SW480 (cell line): ENCODE measurements at places on chromosomes 1 and 21.

DNA sequence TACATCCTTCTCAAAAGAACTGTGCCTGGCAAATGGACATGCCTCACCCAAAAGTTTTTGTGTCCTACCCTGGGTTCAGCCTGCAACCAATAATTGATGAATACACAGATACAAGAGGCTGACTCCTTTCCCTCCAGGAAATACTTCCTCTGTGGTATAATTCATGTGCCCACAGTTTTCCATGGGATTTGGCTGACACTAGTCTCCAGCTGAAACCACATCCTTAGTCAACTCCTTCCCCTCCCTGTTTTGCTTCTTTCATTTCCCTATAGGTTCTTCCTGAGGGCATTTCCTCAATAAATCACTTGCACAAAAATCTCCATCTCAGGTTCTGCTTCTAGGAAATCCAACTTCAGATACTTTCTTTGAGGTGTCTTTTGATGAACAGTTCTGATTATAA lies 436.6 kb upstream of the C1orf87 start:
- no peak for DNase-seq

DNA sequence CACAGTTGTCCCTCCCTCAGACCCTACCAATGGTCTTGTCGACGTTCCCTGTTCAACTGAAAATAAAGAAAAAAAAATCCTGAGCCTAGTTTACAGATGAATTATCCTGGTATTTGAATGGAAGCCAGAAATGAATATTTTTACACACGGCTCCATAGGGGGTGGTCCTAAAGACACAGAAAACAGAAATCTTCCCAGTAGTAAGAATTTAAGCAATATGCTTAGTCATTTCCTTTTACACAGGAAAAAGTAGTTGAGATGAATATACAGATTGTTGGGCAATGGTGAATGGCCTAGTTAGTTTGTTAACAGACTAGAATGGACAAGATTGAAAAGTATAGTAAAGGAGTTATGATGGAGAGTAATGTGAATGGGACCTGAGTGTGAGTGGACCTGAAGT lies 67.4 kb downstream of the RGS18 start:
- DNase-seq = no peak

DNA sequence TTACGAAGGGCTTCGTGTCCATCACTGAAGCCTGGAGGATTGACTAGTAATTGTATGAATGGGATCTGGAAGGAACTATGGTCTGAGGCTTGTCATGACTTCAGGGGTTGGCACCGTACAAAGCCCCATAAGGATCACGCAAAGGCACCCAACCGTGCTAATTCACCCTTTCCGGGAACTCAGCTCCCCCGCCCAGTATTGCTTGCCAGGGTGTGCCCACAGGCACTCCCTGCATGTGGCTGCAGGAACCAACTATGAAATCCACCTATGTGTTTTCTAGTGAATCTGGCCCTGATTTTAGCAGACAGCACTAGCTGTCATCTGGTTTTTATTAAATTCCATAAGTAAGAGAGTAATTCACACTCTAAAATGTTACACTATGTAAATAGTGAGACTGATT lies 139.2 kb downstream of the TM2D1 start:
- peak; percentile 60 for DNase-seq

DNA sequence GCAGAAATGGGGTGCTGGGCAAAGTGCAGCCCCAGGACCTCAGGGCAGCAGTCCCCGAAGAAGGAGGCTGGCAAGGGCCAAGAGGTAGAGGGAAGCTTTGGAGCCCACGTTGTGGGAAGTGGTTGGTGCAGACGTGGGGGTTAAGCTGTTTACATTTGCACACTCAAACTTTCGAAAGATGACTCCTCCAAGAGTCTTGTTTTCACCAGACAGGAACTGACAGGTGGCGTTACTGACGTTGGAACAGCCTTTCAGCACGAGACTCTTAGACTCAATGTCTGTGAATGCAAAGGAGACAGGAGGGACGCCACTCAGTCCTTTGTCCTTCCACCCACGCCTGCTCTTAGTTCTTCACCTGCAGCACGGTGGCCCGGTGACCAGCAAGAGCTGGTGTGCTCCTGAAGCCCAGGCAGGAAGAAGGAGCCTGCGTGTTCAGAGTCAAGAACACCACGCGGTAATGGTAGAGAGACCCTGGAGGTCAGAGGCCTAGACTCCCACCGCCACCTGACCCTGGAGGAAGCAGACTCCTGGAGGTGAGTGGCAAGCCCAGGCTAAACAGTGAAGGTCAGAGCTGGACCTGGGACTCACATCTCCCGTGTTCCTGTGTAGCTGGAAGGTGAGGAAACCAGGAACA lies 15.9 kb downstream of the LYPD8 start:
- no peak for DNase-seq

- DNase-seq = no peak
Observed at GRCh38 chr1:9166289-9167235, 37.7 kb upstream of the GPR157 start.

GRCh38 chr1:60662486-60663044 lies 419.8 kb upstream of the NFIA start:
- no peak for DNase-seq

GRCh38 chr1:43229826-43230780 lies 39.7 kb upstream of the TMEM125 start:
- DNase-seq = no peak

- peak; percentile 74 for DNase-seq
Observed at GRCh38 chr1:108829498-108829916, 27.4 kb downstream of the AKNAD1 start.

- DNase-seq = no peak
Observed at GRCh38 chr1:6206520-6206855, 569 bp downstream of the RNF207 start.

GRCh38 chr1:47709872-47710231 lies 272.0 kb downstream of the FOXD2 start:
- no peak for DNase-seq

DNA sequence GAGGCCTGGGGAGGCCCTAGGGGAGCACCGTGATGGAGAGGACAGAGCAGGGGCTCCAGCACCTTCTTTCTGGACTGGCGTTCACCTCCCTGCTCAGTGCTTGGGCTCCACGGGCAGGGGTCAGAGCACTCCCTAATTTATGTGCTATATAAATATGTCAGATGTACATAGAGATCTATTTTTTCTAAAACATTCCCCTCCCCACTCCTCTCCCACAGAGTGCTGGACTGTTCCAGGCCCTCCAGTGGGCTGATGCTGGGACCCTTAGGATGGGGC lies 5.2 kb downstream of the ELF3 start:
- DNase-seq = no peak

DNA sequence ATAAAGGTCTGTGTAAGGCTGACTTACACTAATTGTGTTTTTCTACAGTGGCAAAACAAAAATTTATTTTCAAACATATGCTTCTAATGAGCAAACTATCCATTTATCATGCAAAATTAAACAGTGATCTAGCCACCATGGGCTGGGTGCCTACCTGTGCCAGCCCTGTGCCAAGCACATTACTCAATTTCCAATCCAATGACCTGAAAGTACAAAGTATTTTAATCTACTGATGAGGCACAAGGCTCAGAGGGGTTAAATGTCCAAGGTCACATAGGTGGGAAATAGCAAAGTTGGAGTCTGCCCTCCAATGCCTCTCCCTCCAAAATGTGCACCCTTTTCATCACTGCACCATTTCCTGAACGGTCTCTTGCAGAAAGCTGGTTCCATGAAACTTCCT lies 279.1 kb upstream of the FMN2 start:
- DNase-seq = no peak

GRCh38 chr1:97427371-97427770 lies 493.5 kb downstream of the DPYD start:
- no peak for DNase-seq

- no peak for DNase-seq
Observed at GRCh38 chr1:210372931-210373627, 44.4 kb downstream of the HHAT start.

DNA sequence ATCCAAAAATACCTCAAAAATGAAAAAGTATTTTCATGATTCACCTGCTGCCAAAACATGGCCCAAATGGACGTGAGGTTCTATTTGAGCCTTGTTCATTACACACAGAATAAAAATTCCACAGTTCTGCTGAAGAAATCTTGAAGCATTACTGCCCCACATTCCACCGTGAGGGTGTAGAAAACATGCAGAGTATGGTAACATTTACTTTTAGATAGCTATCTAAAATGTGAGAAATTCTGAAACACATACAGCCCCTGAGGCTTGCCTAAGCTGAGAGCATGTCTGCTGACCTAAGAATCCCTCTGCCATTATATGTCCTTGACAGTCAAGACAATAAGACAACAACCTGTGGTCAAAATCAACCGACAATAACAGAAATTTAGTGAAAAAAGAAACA lies 186.5 kb downstream of the DSCAM start:
- no peak for DNase-seq

DNA sequence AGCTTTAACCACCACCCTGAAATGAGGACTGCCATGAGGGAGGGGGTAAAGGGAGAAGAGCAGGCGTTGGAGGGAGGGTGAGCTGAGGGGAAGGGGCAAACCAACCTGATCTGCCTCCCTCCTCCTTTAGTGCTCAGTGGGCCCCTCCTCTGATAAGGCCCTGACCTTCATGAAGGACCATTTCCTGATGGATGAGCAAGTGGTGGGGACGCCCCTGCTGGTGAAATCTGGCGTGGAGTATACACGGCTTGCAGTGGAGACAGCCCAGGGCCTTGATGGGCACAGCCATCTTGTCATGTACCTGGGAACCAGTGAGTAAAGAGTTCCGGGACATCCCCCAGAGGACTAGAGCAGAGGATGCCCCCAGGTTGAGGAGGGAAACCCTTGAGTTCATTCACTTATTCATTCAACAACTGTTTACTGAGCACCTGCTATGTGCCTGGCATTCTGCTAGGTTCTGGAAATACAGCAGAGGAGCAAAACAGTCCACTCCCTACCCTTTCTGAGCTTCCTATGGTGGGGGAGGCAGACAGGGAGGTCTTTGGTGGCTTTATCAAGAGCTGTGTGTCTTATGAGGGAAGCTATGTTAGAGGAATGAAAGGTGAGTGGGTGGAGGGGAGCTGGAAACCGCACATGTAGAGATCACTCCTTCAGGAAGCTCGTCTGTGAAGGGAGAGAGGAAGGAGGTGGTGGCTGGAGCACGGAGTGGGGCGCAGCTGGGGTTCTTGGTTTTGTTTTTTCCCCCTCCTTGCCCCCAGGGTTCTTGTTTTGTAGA lies 19.5 kb downstream of the SEMA4A start:
- DNase-seq = no peak

DNA sequence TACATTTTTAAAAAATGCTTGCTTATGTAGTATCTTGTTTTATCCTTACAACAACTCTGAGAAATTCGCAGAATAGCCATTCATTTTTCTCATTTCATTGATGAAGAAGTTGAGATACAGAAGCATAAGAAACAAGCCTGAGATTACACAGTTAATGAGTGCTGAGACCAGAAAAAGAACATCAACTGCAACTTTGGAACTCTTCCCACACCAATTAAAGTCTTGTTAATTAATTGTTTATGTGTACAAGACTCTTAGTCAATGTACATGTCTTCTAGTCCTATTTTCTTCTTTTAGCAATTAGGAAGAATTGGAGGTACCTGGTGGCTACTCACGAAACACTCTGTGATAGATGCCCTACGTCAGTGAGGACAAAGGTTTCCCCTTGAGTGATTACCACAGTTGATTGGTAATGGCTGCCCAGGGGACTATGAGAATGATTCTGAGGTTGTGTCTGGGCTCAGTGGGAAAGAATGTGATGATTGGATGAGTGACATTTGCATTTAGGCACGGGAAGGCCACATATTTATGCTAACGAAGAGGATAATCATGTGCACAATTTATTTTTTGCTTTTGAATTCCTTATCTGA lies 187.4 kb upstream of the KCNK2 start:
- no peak for DNase-seq

DNA sequence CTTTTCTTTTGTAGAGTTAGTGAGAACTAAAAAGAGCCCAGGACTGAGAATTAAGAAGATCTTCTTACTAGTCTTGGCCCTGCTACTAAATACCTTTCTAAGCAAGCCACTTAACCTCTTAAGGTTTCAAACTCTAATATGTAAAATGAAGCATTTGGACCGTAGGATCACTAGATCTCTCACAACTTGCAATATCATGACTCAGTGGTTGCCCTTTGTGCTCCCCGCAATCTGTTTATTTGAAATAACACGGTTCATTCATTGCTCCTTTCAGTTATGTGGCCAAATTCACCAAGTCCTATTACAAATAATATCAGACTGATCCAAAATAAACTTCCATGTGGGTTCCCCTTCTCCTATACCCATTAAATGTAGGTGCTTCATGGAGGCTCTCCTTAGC lies 10.8 kb downstream of the PALMD start:
- no peak for DNase-seq

GRCh38 chr1:201310986-201311355 lies 27.7 kb downstream of the PKP1 start:
- DNase-seq = peak; percentile 80

DNA sequence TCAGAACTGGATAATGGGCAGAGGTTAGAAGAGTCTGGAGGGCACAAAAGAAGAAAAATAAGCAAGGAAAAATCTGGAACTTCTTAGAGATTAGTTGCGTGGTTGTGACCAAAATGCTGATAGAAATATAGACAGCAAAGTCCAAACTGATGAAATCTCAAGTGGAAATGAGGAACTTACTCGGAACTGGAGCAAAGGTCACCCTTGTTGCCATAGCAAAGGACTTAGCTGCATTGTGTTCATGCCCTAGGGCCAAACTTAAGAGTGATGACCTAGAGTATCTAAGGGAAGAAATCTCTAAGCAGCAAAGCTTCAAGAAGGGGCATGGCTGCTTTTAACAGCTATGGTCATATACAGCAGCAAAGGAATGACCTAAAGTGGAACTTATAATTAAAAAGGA lies 180.0 kb downstream of the TTLL7 start:
- DNase-seq = no peak

DNA sequence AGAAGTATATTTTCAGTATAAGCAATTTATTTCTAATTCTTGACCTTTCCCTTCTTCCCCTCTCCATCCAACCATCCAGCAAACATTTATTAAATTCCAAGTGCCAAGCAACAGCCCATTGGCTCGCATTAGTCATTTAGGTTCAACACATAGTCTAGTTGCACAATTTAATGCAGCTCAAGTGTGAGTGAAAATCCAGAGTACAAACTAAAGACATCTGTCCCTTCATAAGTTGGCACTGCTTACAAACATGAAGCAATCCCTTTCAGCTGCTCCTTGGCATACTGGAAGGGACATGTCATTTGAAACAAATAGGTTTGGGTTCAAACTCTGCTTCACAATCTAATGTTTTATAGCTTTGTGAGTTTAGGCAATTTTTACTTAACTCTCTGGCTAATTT lies 10.7 kb downstream of the CASQ2 start:
- DNase-seq = no peak

GRCh38 chr1:226372885-226373284 lies 35.0 kb downstream of the PARP1 start:
- DNase-seq = no peak

- no peak for DNase-seq
Observed at GRCh38 chr1:107228704-107229371, 88.0 kb downstream of the NTNG1 start.

GRCh38 chr1:66984491-66984890 lies 59.7 kb downstream of the MIER1 start:
- no peak for DNase-seq

DNA sequence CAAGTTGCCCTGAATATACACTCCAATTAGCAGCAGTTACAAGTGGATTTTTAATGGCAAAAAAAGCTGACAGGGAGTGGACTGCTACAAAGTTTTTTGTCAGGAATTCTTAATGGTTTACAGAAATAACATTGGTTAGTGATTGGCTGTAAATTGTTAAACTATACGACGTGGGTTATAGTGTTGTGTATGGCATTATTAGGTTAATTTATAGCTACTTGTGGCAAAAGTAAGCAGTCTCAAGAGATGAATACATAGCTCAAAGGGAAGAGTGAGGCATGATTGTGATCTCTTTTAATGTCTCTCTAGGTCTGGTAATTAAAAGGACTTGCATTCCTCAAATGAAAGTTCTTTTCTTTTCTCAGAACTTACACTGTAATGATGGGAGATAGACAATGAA lies 75.8 kb upstream of the CD1D start:
- no peak for DNase-seq
